ENCODE measurements at places on chromosomes 2 and 18.
A peak's percentile ranks its signal among the peaks of the same experiment; 100 is the strongest.

- DNase-seq, result peak; percentile 17
These were observed 894.5 kb upstream of the POU3F3 start for GRCh38 chr2:103959174-103960128.

GRCh38 chr2:129757915-129758783 is 221.3 kb upstream of the RAB6C start:
- no peak for DNase-seq

GRCh38 chr2:166170356-166170755 is 42.5 kb upstream of the SCN1A start:
- no peak for DNase-seq

DNA sequence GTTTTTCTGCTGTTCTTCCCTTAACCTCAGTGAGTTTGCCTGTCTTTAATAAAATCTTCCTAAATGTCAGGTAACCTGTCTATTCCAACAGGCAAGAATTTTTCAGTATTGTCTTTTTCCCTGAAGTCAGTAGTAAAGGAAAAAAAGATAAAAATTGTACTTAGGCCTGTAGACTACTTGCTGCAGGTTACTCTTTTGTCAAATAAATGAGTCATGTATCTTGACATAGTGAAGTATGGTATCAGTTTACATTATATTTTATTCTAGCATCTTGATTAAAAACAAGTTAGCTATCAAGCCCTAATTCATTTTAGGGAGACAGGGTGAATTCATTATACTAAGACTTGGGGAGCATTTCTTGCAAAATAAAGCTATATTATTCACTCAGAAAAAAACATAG is 59.8 kb downstream of the ITGA4 start:
- no peak for DNase-seq

DNA sequence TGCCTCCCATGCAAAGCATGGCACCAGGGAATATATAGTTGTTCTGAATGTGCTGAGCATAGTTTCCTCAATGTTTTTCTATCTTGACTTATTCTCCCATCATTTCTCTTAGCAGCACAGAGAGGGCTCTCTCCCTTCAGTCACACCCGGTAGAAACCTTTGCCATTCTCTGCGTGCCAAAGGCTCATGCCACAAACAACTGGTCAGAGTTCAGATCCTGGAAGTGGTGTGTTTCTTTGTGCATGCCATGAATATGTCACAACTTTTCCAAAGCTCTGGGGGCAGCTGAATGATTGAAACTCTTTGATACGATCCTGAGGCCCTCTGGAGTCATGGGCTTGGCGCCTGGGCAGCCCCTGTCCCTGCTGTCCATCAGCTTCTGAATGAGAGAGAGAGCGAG is 28.0 kb upstream of the EDAR start:
- DNase-seq, result no peak

- DNase-seq, result no peak
These were observed 293.1 kb upstream of the KLHL29 start for GRCh38 chr2:23091900-23092299.

- no peak for DNase-seq
These were observed 91.9 kb upstream of the CDH20 start for GRCh38 chr18:61241260-61241853.
